ENCODE measurements at places on chromosomes 16 and 17.

DNA sequence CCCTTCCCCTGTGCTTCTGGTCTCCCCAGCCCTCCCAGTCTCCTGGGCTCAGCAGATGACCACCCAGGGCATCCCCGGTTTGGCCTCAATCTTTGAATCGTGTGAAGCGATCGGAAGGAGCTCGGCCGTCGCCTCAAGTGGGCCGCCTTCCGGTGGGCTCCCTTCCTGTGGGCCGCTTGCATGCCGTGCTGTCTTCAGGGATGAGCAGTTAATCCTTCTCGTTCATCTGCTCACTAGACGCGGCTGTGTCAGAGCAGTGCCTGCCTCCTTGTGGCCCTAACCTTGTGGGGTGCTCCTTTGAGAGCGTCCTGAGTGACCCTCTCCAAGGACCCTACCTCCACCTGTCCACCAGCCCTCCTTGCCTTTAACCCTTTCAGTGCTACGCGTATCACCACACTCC, 40.4 kb downstream of the BAIAP2 start:
- no peak for DNase-seq

DNA sequence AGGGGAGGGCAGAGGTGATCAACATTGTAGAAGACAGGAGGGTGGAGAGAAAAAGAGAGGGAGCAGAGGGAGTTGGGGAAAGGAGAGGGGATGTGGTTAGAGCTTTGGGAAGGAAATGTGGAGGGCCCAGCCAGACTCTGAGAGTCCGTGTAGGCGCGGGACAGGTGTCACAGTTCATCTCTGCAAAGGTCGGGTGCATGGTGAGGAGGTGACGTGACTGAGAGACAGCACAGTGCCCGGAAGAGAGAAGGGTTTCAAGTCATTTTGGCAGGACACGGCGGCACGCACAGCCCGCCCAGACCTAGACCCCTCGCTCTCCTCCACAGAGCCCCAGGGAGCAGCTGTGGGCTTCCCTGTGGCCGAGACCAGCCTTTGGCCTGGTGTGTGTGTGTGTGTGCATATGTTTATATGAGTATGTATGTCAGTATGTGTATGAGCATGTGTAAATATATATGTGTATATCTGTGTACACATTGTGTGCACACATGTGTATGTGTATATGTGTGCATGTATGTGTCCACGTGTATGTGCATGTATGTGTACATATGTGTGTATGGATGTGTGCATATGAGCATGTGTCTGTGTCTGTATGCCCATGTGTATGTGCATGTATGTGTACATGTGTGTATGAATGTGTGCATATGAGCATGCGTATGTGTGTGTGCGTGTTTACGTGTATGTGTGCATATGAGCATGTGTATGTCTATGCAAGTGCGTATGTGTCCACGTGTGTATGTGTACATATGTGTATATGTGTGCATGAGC, 104.6 kb downstream of the SEC14L1 start:
- DNase-seq = no peak

DNA sequence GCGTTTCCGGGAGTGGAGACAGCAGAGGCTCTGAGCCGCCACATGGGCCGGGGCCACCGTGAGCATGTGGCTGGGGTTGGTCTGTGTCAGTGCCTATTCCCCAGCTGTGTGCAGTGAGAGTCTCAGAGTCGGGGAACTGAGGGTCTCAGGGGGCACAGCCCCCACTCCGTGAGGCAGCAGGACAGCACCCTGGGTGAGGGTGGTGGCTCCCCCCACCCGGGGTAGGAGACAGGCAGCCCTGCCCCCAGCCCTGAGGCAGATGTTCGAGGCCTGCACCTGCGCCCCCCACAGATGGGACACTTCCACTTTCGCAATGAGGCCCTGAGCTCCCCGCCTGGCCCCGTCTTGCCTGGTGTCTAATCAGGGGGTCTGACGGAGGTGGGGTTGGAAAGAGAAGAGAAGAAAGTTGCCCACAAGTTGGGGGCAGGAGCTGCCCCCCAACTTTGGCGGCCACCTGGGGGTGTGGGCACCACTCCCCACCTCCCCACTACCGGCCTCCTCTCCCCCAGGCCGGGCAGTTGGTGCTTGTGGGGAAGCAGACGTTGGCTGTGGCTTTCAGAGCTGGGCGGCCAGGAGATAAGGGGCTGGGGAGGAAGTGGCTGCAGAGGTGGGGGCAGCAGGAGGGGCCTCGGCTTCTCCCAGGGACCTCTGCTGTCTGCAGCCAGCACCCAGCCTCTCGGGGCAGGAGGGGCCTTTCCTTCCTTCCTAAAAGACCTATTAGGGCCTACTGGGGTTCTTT, 1.8 kb upstream of the CBFA2T3 start:
- DNase-seq = no peak

GRCh38 chr16:87062569-87063442, 254.4 kb downstream of the C16orf95 start:
- DNase-seq = no peak

GRCh38 chr16:13332713-13333255, 431.4 kb downstream of the SHISA9 start:
- DNase-seq = no peak

GRCh38 chr17:74703311-74703710, 9.4 kb downstream of the CD300LF start:
- no peak for DNase-seq
